Progenitor cell of endocrine pancreas (in vitro differentiated cells): ENCODE measurements at places on chromosomes 11 and 22. TPM values are rescaled to one million over a fixed set of nuclear protein-coding genes. Genes with fewer than 3 reads are reported as not detected.

DNA sequence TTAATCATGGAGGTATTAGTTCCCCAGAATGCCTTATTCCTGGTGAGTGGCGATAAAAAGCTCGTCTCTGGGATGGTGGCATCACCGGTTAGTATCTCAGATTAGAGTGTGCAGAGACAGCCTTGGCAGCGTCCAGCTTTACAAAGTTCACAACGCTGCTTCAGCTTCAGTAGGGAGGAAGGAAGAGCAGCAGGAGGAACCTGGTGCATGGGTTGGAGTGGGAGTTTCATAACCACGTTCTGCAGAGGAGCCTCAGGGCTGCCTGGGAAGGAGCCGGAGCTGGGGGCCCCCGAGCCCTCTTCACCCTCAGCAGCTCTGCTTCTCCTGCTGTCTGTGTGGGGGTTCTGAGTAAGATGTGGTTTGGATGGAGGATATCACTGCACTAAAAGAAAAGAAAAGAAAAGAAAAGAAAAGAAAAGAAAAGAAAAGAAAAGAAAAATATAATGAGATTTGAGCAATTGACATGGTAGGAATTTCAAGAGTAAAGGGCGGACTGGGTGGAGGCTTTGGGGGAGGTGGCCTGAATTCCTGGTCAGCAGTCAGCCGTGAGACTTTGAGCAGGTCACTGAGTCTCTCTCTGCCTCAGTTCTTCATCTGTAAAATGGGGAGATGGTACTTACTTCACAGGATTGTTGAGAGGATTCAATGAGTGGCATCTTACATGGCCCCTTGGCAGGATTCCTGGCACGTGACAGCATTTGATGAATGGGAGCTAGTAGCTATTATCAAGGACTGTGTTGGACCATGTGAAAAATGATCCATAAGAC is 6.5 kb downstream of the ASPHD2 start:
- DNase-seq: no peak

NXPE4 gene
- total RNA-seq: not detected in 2 replicates

- DNase-seq: no peak
Measured at GRCh38 chr11:64970731-64971151, 1.2 kb downstream of the MAJIN start.

GRCh38 chr11:1966531-1966930 is 19.4 kb downstream of the MRPL23 start:
- no peak for DNase-seq

- DNase-seq: no peak
Measured at GRCh38 chr22:46074771-46075551, 75.4 kb upstream of the PPARA start.

DNA sequence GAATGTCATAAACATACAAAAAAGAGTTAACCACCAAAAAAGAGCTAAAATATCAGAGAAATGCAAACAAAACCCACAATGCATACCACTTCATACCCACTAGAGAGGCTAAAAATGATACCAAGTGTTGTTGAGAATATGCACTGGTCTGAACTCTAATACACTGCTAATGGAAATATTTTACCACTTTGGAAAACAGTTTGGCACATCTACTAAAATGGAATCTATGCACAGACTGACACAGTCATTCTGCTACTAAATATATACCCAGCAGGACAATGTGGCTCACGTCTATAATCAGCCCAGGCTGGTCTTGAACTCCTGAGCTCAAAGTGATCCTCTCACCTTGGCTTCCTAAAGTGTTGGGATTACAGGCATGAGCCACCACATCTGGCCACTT is 18.0 kb downstream of the MAPK1 start:
- no peak for DNase-seq

OR4D5 gene
- 0.53 TPM in 1 of 2 replicates, not detected in the other for total RNA-seq

- peak; percentile 93 for DNase-seq
Measured at GRCh38 chr22:41444360-41445128, 2.1 kb downstream of the TOB2 start.

ARHGAP8 gene
- total RNA-seq: 100 and 105 TPM in 2 replicates

DNA sequence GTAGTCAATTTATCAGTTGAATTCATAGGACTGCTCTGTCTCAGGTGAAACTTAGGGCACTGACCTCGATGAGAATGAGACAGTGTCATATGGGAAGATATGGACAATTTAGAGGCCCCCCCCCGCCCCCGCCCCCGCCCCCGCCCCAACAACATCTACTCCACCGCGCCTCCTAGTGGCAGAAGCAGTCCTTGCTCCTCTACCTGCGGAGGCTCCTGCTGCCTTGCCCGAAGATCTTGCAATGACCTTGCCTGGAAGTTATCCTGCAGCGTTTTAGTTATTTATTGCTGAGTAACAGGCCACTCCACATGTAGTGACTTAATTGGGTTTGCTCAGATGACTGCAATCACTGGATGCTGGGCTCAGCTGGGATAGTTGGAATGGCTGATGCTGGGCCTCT is 15.2 kb downstream of the SERPINH1 start:
- no peak for DNase-seq

TIMP3 gene
- total RNA-seq: 2.4 and 3.2 TPM in 2 replicates

DNA sequence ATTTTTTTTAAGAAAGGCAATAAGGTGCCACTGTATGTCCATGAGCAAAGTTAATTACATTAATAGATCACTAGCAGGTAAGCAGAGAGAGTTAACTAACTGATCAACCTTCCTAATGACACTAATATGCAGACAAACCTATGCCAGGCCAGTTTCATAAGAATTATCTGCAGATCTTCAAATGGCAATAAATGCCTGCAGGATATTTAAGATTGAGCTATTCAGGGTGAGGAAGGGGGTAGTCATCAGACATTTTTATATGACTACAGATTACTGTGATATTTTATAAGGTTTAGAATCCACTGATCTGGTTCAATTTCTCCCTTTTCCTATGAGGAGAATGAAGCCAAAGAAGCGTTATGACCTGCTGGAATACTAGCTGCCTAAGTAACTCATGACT is 30.2 kb downstream of the CARD18 start:
- no peak for DNase-seq

DNA sequence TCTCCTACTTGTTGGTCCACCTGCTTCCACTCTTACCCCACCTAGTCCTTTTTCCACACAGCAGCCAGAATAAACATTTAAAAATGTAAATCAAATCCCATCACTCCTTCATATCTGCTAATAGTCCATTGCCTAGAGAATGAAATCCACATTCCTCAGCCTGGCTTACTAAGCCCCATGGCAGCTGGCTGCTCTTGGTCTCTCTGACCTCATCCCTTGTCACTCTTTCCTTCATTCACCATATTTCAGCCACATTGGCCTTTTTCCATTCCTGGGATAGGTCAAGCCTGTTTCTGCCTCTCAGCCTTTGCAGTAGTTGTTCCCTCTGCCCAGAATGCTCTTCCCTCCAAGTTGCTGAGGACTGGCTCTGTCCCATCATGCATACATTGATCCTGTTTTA is 512.8 kb downstream of the INSC start:
- DNase-seq: no peak

- DNase-seq: no peak
Measured at GRCh38 chr11:134170177-134170918, 53.4 kb downstream of the NCAPD3 start.

NEU3 gene
- 11.2 and 12.6 TPM in 2 replicates for total RNA-seq

- DNase-seq: no peak
Measured at GRCh38 chr11:117281159-117281558, 10.0 kb upstream of the BACE1-AS start.

DNA sequence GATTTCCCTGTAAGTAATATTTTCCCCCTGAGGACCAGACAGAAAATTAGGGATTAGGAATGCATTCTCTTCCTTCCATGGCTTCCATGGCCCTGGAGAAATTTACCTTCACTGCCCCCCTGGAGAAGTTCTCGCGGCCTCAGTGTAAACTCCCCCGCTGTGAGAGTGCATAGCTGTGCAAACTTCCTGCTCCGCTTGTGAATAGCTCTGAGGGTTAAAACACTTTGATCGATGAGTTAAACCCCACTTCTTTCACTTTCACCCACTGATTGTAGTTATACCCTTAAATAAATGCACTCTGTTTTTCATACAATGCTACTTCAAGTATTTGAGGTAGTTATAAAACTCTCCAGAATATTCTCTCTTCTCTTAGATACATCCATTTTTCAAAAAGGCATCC is 190.8 kb downstream of the DSCAML1 start:
- DNase-seq: no peak
